Right lobe of liver (tissue), 6 donors: ENCODE measurements at places on chromosomes 7 and 10. TPM values are rescaled to one million over a fixed set of nuclear protein-coding genes. Genes with fewer than 3 reads are reported as not detected.

- no peak overlapping the region for H3K27ac ChIP-seq
- no peak overlapping the region for H3K4me3 ChIP-seq
- H3K4me1 ChIP-seq, result no peaks in the 10 kb centered on the region
- H3K27me3 ChIP-seq, result no peaks in the 10 kb centered on the region
- DNase-seq, result no peak
- H3K36me3 ChIP-seq, result no peaks in the 10 kb centered on the region
These were observed 21.6 kb upstream of the FAM180A start for GRCh38 chr7:135770139-135770710.

DNA sequence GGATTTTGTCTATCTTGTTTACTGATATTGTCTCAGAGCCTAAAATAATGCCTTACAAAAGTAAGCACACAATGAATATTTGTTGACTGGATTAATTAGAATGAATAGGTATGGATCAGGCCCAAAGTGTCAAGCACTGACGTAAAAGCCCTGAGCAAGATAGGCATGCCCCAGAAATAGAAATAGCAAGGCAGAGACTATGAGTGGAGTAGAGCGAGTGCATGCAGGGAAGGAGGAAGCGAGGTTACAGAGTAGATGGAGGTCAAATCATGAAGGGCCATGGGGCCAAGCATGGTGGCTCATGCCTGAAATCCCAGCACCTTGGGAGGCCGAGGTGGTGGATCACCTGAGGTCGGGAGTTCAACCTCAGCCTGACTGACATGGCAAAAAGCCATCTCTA, 51.6 kb upstream of the SFTPD start:
- no peak overlapping the region for H3K27ac ChIP-seq
- no peak overlapping the region for H3K4me3 ChIP-seq
- DNase-seq, result no peak
- no peaks in the 10 kb centered on the region for H3K27me3 ChIP-seq

DNA sequence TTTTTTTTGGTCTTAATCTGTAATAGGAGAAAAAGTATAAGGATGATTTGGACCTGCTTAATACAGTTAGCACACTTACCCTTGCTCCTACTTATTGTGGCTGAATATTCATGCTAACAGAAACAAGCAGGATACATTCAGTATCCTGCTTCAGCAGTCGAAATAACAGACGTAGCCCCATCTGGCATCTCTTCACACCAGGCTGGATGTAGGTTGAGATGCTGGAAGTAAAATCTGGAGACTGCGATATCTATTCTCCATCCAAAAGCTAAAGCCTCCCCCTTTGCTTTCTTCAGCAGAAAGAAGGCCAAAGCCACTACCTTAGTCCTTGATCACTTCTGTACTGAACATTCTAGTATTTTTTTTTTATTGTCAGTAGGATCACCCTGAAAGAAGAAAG, 537.4 kb downstream of the AUTS2 start:
- H3K27me3 ChIP-seq, result no peaks in the 10 kb centered on the region
- DNase-seq, result no peak
- H3K4me3 ChIP-seq, result no peak overlapping the region
- H3K36me3 ChIP-seq, result no peaks in the 10 kb centered on the region
- no peak overlapping the region for H3K27ac ChIP-seq

DNA sequence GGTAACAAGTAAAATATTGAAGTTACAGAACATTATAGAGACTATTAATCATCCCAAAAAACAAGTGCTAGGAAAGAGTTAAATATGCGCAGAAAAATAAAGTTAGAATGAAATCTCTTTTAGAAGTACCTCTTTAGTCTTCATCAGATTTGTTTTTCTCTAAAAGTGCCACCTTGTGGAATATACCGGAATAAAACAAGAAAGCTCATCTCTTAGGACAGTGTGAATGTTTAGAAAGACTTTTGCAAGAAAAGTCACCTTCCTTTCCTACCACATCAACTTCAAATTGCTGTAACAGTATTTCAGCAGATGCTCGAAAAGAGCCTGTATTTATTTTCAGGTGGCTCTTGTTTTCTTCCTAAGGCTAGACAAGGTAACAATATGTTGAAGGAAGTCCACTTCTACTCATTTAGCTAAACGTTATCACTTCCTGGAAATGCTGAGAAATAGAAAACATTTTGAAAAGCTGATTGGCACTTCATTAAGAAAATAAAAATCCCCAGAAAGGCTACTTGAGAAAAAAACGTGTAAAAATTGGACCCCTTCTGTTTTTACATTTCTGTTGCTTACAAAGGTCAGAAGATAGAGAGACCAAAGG, 19.8 kb upstream of the FAM133B start:
- H3K27me3 ChIP-seq, result no peaks in the 10 kb centered on the region
- H3K4me1 ChIP-seq, result no peaks in the 10 kb centered on the region
- no peak for DNase-seq
- no peaks in the 10 kb centered on the region for H3K36me3 ChIP-seq
- H3K27ac ChIP-seq, result no peak overlapping the region

DNA sequence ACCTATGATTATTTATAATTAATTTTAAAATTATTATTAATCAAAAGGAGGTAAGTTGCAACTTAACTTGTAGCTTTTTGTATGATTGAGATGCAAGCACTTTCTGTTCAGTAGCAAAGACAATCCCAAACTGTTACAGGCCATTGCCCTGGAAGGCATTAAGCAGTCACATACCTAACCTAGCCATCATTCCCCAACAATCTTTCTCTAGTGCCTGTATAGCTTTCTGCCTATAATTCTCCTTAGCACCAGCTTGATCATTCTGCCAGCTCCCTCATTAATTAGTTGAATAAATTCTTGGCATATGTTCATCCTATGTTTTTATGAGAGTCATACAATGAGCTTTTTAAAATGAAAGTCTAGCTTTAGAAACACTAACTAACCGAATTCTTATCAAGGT, 178.9 kb upstream of the TMEM106B start:
- H3K4me1 ChIP-seq, result no peaks in the 10 kb centered on the region
- DNase-seq, result no peak
- no peaks in the 10 kb centered on the region for H3K36me3 ChIP-seq
- no peak overlapping the region for H3K4me3 ChIP-seq

DNA sequence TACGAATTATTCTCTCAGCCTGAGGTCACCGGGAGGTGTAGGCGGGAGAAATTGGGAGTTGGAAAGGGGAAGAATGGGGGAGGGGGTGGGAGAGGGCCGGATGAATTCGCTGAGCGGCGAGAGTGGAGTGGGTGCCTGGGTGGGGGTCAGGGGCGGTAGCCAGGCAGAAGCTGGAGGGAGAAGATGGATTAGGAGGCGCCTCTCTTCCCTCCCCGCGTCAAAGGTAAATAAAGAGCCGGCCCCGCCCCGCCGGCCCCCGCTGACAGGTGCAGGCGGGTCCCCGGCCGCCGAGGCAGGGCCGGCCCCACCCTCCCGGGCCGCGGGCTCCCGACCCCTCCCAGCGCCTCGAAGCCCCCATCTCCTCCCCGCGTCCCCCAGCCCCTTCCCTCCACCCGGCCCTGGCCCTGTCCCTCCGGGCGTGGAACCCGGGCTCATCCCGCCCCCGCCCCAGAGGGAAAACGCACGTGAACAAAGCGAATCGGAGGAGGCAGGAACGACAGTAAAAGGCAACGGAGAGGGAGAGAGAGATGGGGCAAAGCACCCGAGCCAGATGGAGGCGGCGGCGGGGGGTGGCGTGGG, 872 bp downstream of the FAM131B start:
- no peaks in the 10 kb centered on the region for H3K36me3 ChIP-seq
- no peaks in the 10 kb centered on the region for H3K4me1 ChIP-seq
- H3K27me3 ChIP-seq, result no peaks in the 10 kb centered on the region
- peak overlapping the region; percentile 33 for H3K4me3 ChIP-seq
- DNase-seq, result no peak

GRCh38 chr10:21379143-21379542, 146.3 kb downstream of the SKIDA1 start:
- no peaks in the 10 kb centered on the region for H3K27me3 ChIP-seq
- no peak overlapping the region for H3K4me3 ChIP-seq
- no peaks in the 10 kb centered on the region for H3K4me1 ChIP-seq
- no peak for DNase-seq
- no peaks in the 10 kb centered on the region for H3K36me3 ChIP-seq
- no peak overlapping the region for H3K27ac ChIP-seq

DNA sequence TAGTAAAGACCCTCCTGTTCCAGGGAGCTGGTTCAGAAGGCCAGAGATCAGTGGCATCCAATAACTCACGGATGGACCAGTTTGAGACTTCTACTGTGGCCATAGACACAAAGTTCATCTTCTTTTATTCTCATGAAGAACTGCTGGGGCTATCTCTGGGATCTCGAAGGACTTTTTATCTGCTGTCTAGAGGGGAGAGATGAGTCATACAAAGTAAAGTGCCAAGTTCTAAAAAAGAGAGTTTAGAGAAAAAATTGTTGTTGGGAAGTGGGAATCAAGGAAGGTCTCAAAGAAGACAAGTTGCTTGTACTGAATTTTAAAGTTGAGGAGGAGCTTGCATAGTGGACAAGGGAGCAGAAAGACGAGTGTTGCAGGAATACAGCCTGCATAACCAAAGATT, 8.0 kb upstream of the FAM221A start:
- no peaks in the 10 kb centered on the region for H3K36me3 ChIP-seq
- no peak overlapping the region for H3K27ac ChIP-seq
- no peaks in the 10 kb centered on the region for H3K4me1 ChIP-seq
- no peaks in the 10 kb centered on the region for H3K27me3 ChIP-seq
- DNase-seq, result no peak

DNA sequence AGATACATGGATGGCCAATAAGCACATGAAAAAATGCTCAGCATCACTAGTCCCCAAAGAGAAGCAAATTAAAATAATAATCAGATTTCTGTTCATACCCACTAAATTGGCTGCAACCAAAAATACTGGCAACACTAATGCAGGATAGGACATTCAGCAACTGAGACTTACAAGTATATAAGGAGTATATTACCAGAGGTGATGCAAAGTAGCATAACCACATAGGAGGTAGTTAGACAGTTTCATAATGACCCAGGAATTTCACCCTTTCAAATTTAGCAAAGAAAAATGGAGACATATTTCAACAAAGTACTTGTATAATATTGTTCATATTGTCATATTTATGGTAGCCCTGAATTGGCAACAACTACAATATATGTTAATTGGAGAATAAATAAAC, 727.8 kb downstream of the GRID1 start:
- no peak overlapping the region for H3K27ac ChIP-seq
- H3K4me1 ChIP-seq, result no peaks in the 10 kb centered on the region
- H3K4me3 ChIP-seq, result no peak overlapping the region

The RPA3 gene
- total RNA-seq, result 20.9 TPM

The RSU1 gene
- total RNA-seq, result 44.5 TPM

The TBC1D12 gene
- 5.0 TPM for total RNA-seq

The FAM221A gene
- 5.6 TPM for total RNA-seq

The AKR1B15 gene
- total RNA-seq, result 1.8 TPM
